ENCODE measurements at places on chromosomes 6 and 20.

GRCh38 chr20:57498425-57499400 lies 26.2 kb downstream of the CTCFL start:
- no peak for DNase-seq

DNA sequence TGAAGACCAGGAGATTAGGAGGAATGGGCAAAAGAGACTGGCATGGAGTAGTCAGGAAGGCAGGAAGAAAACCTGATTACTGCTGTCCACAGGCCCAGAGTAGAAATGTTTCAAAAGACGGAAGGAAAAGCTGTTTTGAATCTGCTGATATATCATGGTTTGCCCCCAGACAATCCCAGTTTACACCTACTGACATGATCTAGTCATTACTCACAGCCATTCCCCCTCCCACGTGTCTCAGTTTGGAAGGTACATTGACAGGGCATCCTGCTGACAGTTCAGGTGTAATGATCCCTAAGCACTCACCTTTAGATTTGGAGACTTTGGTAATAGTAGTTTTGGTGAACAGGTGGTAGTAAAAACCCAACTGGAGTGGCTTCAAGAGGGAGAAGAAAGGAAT lies 9.8 kb upstream of the TXNDC5 start:
- DNase-seq, result no peak

- no peak for DNase-seq
Observed at GRCh38 chr20:63004607-63005364, 2.0 kb downstream of the BHLHE23 start.

- no peak for DNase-seq
Observed at GRCh38 chr6:119205911-119206618, 127.6 kb upstream of the FAM184A start.
